ENCODE measurements at places on chromosomes 5 and 9. TPM values are rescaled to one million over a fixed set of nuclear protein-coding genes. Genes with fewer than 3 reads are reported as not detected.

GRCh38 chr9:112489039-112489546 is 2.5 kb downstream of the KIAA1958 start:
- no peak for DNase-seq

DNA sequence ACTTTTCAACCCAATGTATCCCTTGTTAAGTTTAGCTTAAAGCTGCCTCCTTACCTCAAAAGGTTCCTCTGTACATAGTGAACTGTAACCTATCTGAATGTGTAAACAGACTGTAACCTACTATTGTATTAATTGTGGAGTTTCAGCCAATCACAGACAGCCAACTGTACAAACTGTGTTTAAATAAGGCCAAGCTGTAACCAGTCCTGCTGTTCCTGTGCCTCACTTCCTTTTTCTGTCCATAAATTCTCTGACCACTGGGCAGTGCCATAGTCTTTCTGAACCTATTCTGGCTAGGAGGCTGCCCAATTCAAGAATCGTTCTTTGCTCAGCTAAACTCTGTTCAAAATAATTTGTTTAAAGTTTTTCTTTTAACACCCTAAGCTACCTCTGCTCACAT is 74.7 kb upstream of the DAPK1 start:
- no peak for DNase-seq

GRCh38 chr5:135221187-135221473 is 177.9 kb downstream of the MACROH2A1 start:
- DNase-seq: no peak

DNA sequence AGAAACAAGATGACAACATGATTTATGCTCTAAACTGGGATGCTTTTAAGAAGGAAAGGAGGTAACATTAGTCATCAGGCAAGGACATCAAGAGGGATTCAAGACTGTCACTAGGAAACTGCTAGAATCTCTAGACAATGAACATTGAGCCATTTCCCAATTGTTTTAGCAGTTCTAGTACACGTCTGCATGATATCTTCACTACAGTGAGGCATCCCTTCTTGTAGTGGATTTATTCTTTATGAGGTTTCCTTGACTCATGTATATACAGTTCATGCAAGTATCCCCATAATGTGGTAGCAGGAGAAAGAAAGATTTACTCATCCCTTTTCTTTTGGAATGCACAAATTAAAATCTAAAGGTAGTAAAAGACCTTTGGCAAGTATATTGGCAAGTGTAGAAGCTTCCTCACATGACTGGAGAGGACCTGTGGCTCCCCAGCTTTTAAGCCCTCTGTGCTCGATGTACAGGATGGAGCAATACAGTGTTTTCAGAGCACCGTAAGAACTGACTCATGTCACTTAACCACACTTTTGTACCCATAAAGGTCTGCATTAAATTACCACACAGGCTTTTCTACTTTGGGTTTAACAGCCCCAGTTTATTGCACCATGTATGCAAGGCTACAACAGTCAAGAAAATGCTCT is 335.9 kb downstream of the SEMA5A start:
- no peak for DNase-seq

DNA sequence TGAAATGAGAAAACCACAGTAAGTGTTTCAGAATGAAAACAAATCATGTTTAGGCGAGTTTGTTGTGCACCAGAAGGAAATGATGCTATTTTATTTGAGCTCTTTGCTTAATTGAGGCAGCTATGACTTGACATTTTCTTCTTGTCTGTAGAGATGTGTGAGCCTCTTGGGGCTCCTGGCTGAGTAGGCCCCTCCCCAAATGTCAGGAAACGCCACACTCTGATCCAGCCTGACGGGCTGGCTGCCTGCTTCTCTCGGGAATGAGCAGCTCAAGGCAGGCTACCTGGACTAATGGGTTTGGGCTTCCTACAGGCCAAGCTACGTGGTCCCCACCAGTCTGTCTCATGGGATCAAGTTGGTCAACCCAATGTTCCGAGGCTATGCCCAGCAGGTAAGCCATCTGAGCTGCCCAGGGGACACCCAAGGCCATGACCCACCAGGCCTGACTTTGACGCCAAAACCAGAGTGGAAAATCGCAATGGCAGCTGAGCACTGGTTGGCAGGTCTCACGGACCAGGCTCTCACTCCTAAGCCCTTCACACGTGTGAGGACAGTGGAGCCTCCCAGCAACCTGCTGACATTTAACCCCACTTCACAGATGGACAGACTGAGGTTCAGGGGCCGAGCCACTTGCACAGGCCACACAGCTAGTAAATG is 29.9 kb downstream of the USP20 start:
- DNase-seq: no peak

GRCh38 chr5:95083606-95084005 is 201.3 kb downstream of the MCTP1 start:
- DNase-seq: no peak

DNA sequence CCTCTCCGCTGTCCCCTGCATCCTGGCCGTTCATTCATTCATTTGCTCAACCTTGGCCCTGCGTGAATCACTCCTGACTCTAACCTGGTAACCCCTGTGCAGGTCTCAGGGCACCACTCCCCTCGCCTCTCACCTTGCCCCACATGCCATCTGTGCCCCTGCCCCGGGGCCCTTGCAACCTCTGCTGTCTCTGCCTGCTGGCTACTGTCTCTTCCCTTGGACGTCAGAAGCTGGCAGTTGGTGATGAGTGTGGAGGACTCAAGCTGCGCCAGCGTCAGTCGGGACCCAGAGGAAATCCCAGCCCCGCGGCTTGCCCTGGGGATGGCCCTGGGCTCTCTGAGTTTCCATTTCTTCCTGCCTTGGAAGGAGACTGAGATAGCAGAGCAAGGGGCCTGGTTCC is 154.9 kb downstream of the OLFM1 start:
- no peak for DNase-seq

GRCh38 chr9:100098046-100098886 is 534 bp downstream of the ERP44 start:
- no peak for DNase-seq

DNA sequence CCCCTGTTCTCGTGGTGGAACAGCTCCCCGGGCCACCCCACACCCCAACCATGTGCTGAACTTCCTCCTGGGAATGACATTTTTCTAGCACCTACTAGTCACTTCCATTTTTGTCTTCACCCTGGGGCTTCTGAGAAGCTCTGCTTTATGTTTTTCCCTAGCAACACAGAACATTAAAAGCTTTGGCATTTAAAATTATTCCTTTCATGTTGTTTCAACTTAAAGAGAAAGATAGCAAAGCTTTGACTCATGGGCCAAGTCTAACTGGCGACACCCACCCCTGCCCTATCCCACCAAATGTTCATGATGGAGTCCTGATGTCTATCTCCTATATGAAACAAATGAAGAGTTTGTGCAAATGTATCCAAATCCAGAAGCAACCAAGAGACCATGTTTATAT is 22.4 kb downstream of the BOD1 start:
- no peak for DNase-seq

- DNase-seq: no peak
Observed at GRCh38 chr5:51383131-51384121, at the start of gene ISL1. Gene ISL1 (plus strand): TSS chr5:51383448. CDS start chr5:51383672, 224 bp downstream.

DNA sequence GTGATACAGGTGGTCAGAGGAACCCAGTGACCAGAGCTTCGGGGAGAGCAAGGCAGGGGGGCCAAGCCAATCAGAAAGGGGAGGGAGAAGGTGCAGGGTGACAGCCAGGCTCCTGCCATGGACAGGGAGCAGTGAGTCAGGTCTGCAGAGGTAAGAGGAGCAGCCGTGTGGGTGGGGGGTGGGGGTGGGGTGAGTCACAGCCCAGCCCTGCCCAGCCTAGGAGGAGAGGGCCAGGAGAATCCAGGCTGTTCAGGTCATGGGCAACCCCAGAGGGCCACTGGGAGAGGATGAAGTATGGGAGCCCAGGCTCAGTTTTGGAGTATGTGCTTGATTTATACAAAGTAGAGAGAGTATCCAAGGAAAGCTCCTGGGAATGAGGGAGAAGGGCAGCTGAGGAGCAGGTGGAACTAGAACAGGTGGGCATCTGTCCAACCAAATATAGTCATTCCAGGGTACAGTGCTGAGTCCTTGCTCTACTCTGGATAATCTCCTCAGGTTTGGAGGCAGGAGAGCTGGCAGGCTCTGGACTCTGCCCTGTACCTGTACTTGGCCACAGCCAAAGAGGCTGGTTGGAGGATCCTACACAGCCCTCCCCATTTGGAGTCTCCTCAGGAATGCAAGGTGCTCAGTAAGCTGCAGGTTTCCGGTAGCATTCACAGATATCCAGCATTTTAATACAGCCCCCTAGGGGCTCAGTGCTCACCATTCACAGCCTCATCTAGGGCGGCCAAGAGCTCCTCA is 1.6 kb downstream of the HBEGF start:
- DNase-seq: no peak

GRCh38 chr9:104900871-104901270 is 27.1 kb downstream of the ABCA1 start:
- DNase-seq: no peak

DNA sequence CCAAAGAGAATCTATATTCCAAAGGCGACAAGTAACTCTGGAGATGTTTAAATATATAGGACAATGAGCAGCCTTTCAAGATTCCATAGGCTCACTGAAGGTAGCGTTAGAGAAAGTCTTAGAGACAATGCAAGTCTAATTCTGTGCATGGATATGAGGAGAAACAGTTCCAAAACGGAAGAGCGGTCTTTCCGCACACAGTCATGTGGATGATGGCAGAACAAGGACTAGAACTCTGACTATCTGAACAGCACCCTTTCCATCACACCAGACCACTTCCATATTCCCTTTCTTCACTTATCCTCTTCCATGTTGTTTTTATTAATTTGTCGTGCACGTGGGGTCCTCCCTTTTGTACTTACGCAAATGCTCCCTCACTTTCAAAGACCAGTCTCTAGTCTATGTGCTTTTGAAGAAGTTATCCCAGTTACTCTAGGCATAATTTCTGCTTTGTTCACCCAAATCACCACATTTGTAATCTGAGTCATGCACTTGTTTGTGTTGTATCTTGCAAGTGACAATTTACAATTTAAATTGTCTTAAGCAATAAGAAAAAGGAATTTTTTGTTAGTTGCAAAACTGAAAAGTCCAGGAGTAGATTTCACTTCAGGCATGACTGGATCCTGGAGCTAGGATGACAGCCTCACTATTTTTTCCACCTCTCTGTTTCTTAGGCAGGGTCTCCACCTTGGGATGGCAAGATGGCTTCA is 116.0 kb upstream of the ADRA1B start:
- DNase-seq: no peak

- DNase-seq: no peak
Observed at GRCh38 chr5:111233052-111233374, 8.8 kb downstream of the CAMK4 start.

DNA sequence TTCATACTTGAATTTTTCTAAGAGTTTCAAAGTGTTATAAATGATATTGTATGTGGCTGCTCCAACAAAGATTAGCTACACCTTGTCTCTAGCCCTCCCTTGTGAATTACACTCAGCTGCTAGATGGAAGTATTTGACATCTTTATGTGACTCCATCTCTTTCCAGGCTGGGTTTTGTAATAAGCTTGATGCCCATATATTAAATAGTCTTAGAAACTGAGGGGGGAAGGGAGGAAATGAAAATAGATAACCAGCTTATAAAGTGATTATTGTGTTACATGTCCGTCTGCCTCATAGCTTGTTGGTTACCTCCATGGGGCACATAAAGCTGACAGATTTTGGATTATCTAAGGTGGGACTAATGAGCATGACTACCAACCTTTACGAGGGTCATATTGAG is 63.4 kb downstream of the CD180 start:
- no peak for DNase-seq

DNA sequence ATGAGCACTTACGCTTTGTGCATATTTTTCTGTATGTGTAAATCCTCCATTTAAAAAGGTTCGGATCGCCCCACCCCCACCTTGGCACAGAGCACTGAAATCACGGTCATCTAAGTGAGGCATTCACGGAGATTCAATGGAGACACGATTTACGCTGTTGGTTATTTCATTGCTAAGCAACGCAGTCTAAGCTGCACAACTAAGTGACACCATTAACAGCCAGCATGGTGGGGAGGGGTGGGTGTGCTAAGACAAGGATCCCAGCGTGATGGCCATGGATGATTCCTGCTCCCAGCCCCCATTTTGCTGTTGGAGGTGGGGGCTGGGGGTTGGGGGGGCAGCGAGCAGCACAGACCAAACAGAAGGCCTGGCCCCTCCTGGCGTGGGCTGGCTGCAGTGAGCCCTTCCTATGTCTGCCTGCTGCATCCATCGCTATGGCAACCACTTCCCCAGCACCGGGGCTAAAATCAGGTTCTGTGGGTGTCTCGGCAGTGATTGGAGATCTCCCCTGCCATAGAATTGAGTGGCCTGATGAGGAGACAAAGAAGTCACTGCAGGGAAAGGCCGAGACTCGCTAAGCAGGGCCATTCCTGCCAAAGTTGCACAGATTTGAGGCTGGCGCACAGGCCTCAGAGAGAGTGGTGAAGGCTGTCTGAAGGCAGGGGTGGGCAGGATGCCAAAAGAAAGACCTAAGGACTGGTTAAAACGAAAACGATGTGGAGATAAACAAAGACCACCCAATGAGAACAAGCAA is 14.3 kb upstream of the MARCHF6 start:
- DNase-seq: no peak

DNA sequence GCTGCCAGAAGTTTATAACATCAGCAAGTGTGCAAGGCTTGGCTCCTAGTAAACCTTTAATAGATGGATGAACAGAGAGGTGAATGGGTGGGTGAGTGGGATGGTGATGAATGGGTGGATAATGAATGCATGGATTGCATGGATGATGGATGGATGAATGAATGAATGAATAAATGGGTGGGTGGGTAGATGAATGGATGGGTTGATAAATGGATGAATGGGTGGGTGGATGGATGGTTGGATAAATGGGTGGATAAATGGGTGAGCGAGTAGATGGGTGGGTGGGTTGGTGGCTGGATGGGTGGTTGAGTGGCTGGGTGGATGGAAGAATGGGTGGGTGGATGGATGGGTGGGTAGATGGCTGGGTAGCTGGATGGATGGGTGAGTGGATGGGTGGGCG is 28.5 kb upstream of the CEP72 start:
- no peak for DNase-seq

GRCh38 chr5:133514456-133514855 is 97.9 kb downstream of the FSTL4 start:
- DNase-seq: no peak

The IRX2 gene
- 11.7 TPM for polyA plus RNA-seq

The NTRK2 gene
- 20.0 TPM for polyA plus RNA-seq

The GZMA gene
- 2.2 TPM for polyA plus RNA-seq

The SH3TC2 gene
- polyA plus RNA-seq: 0.17 TPM

The HEMGN gene
- not detected for polyA plus RNA-seq

The PCDHB14 gene
- polyA plus RNA-seq: 2.0 TPM

The F12 gene
- polyA plus RNA-seq: 3.1 TPM

The NME5 gene
- 30.2 TPM for polyA plus RNA-seq

The SH2D3C gene
- polyA plus RNA-seq: 13.7 TPM
